ENCODE measurements at places on chromosomes 12 and 14.

DNA sequence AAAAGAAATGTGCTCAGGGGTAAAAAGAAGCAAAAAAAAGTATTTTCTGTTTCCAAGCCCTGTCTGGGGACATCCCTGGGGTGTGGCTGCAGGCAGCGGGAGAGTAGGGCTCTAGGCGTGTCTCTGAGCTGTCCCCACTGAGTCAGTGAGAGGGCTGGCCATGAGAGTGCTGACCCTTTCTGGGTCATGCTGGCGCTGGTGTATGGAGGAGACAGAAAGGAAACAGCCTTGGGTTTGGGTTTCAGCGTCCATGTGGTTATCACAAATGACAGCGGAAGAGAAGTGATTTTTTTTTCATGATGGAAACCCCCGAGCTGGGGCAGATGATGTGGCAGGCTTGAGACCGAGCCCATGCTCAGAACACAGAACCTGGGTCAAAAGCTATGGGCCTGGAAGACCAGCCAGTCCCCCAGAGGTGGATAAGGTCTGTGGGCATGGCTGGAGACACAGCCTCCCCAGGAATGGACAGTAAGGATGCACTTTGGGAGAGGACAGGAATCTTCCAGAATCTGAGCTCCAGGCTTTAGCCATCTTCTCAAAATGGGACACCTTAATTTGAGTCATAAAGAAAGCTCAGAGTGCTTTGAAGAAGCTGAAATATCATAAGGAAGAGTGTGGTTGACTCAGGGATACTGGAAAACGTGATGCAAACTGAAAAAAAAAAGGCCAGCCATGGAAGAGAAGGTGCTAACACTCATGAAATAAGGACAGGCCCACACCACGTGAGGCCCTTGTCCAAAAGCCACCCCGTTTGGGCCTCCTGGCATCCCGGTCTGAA, 36.2 kb downstream of the SYNE3 start:
- no peak for DNase-seq

DNA sequence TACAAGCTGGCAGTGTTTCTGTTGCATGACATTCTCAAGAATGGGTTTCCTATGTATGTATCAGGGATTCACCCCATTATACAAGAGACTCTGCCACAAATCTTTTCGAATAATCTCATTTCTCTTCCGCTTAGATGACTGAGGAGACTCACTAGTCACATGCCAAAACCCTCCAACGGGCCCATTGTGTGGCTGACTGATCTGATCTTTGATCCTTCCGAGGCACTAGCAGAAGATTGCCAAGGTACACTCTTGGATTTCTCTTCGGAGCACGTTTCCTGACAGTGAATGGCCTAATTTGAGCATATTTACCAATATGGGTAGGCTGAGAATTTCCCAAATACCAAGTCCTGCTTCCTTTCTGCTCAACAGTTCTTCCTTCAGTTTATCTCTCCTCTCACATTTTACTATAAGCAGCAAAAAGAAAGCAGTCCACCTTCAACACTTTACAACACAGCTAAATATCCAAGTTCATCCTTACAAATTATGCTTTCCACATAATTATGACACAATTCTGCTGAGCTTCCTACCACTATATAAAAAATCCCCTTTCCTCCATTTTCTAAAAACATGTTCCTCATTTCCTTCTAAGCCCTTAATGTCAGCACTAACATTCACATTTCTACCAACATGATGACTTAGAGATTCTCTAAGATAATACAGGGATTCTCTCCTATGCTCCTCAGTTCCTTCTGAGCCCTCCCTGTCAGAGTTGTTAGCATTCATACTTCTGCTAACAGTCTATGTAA, 11.0 kb downstream of the PRPH start:
- no peak for DNase-seq

GRCh38 chr12:50215033-50215432, 47.9 kb upstream of the CERS5 start:
- DNase-seq: no peak

DNA sequence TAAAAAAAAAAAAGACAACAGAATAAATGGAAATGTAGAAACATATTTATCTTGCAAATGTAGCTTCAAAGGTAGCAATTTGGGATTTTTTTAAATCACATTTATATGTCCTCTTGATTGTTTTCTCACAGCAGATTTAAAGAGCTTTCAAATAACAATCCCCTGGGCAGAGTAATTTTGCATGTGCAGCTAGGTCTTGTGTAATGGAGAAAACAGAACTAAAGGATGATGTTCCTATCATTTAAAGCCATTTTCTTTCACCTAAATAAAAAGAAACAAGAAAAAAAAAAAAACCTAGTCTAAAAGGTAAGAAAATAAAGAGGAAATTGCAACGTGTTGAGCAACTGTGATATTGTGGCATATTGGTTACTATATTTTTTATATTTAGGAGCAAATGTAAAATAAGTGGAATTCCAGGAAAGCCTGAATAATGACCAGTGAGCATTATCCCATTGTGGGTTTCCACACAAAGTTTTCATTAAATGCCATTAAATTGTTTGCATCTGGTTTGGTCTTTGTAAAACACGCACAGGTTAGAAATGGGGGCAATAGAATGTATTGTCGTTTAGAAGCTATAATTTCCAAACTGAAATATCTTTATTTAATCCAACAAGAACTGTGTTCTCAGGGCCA, 215.6 kb downstream of the SLC6A15 start:
- no peak for DNase-seq

GRCh38 chr12:5817246-5817645, 127.8 kb downstream of the ANO2 start:
- no peak for DNase-seq

- DNase-seq: no peak
These were observed 156.7 kb downstream of the NTF3 start for GRCh38 chr12:5588591-5588990.
